CD4-positive, alpha-beta T cell treated with Interleukin-21 for 1 hour (primary cell): ENCODE measurements at places on chromosomes 4 and X.

DNA sequence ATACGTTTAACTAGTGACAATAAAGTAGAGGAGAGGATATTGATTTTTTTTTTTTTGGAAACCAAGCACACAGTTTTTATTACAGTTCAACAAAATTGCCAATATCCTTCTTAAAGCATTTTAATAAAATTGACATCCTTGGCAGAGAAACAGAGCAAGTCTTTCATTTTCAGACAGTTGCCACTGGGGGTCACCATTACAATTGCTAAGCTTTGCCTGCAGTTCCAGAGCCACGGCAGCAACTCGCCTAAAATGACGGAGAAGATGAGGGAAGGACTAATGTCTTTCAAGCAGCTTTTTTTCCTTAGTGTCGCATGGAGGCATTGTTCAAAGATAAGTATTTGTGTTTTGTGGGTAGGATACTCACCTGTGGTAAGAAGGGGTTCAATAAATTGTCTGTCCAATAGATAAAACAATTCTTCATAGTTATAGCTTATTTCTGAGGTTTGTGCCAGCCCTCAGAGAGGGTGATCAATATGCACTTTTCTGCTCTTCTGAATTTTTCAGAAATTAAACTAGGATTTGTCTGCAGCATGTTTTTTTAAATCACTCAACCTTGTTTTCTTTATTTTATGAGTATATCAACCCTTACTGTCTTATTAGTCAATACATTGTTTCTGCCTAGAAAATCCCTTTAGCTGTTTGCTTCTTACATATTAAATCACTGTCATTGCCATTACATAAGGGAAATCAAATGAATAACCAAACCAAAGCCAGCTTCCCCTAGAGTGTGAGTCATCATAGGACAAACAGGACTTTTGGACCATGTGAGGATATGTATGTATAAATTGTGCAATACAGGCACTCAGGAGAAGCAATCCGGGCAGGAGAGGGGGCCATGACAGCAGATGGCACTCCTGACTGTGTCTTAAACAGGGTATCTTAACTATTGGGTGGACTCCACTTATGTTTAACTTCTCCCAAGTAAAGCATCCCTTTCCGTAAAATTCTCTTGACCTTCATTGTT is 508.1 kb upstream of the ARX start:
- no peak for DNase-seq

GRCh38 chrX:134721766-134722532 is 63.7 kb upstream of the PLAC1 start:
- DNase-seq: no peak

- DNase-seq: no peak
Observed at GRCh38 chr4:27714073-27714472, 853.4 kb downstream of the STIM2 start.

DNA sequence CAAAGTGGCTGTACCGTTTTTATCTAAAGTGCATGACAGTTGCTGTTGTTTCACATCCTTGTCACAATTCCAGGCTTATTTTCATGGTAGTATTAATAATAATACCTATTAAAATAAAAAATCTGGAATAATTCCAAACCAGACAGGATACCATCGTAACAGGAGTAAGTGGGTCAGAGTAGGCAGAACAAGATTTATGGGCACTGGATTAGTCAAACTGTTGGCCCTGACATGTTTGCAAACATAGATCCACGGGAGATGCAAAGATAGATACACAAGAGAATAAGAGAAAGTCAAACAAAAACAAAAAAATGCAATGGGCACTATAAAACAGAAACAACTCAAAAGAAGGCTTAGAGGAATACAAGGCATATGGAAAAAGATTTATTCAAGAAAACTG is 449.5 kb upstream of the HS3ST1 start:
- no peak for DNase-seq

DNA sequence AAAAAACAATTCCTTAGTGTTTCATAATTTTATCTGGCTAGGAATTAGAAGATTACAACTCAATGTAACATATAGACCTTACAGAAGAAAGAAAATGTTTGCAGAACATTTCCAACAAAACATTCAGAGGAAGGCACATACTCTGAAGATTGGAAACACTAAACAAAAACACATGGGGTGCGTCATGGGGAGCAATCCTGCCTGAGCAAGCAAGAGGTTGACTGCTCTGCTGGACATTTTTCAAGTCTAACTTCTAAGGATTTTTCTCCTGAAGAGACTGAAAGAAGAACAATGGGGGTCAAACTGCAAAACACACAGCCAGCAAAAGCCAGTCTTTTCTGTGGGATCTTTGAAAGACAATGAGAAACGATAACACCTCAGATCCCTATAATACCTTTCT is 182.8 kb downstream of the GUCY2F start:
- no peak for DNase-seq

- DNase-seq: no peak
Observed at GRCh38 chr4:182593864-182594263, 323.3 kb downstream of the DCTD start.

- DNase-seq: no peak
Observed at GRCh38 chrX:19440713-19441112, 74.6 kb downstream of the MAP3K15 start.

- peak; percentile 42 for DNase-seq
Observed at GRCh38 chrX:120560405-120560841, 339 bp downstream of the CUL4B start.

GRCh38 chr4:7805533-7806337 is 133.9 kb downstream of the AFAP1 start:
- DNase-seq: no peak

DNA sequence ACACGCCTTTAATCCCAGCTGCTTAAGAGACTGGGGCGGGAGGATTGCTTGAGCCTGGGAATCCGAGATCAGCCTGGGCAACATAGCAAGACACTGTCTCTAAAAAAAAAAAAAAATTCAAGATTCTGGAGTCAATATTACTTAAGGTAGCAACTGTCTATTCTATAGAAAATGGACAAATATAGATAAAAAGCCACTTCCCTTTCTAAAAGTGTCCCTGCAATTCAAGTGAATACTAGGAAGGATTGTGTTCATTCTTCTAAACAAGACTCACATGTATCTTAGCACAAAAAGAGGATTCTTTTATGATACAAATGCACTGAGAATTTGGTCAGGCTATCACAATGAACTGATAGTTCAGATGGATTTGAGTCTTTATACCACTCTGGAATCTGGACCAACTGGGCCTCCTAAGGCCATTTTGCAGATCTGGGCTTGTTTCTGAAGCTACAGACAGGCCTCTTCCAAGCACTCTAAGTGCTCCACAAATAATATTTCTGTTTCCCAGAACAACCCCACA is 7.0 kb downstream of the PKD2 start:
- no peak for DNase-seq

DNA sequence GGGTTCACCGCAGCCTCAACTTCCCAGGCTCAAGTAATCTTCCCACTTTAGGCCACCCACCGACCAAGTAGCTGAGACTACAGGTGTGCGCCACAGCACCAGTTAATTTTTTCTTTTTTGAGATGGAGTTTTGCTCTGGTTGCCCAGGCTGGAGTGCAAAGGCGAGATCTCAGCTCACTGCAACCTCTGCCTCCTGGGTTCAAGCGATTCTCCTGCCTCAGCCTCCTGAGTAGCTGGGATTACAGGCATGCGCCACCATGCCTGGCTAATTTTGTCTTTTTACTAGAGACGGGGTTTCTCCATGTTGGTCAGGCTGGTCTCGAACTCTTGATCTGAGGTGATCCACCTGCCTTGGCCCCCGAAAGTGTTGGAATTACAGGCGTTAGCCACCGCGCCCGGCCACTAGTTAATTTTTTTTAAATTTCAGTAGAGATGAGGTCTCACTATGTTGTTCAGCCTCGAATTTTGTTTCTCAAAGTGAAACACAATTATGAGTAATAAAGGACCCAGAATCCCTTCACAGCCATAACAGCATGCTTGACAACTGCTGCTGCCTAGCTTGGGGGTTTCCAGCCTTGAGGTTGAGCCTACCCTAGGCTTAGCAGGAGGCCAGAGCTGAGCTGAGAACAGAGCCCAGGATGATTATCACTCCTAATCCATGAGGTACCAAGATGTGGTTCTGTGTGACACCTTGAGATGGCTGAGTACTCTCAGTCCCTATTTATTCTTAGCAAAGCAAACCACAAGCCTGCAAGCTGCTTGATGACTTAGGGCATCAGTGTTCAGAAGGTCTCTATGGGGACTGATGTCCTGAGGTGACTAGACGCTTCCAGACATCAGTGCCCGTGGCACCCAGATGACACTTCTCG is 41.6 kb upstream of the NKRF start:
- peak; percentile 69 for DNase-seq

GRCh38 chr4:122764071-122764820 is 31.7 kb downstream of the BBS12 start:
- DNase-seq: no peak

GRCh38 chr4:136644279-136644678 is 888.0 kb downstream of the PCDH18 start:
- DNase-seq: no peak

DNA sequence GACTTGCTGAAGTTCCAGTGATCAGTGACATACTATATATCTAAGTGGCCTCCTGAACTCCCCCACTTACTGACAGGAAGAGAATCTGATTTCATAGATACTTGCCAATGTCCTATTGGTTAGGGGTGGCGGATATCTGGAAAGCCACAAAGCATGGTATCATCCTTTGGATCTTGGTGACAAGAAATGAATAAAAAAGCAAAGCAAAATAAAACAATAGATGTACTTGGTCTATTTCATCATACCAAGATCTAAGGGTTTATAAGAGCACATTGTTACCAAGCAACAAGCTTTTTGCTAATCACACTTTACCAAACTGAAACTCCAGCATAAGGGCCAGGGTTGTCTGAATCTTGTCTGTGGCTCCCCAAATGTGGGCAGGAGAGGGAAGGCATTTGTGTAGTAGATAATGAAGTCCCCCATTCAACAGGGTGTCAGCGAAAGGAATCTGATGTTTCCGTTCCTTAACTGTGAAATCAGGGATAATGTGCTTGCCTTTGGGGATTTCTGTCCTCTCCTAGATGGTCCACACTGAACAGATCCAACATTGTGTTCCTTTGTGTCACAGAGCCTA is 125.0 kb upstream of the SMIM10 start:
- DNase-seq: peak; percentile 1

- DNase-seq: no peak
Observed at GRCh38 chrX:40090050-40090804, 7.5 kb downstream of the BCOR start.

GRCh38 chrX:7568597-7568996 is 274.4 kb upstream of the VCX start:
- DNase-seq: no peak

GRCh38 chr4:183763990-183764754 is 105.1 kb downstream of the TRAPPC11 start:
- no peak for DNase-seq

GRCh38 chr4:42633605-42634388 is 23.1 kb downstream of the ATP8A1 start:
- no peak for DNase-seq

DNA sequence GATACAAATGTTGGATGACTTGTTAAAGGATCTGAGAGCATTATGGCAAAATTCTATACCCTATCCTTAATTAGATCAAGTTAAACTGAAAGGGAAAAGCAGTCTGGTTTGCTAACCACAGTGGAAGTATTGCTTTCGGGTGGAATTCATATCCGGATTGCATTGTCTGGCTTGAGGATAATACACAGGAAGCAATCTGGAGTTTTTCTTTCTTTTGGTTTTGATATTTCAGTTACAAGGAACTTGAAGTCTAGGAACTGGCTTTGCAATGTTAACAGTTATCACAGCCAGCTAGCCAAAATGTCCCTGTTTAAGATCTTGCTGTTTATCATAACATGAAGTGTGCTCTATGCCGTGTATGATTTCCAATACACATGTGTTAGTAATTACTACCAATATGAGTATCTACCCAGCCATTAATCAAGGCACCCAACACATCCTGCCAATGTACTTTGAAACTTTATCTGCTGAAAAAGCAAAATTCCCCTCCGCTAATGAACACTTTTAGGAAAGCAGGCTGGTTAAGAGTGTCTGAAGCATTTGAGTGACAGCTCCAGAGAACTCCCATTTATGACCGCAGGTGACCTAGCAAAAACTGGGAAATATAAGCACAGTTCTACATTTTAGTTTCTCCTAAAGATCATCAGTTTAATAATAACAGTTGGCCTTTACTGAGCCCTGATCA is 146.4 kb downstream of the PALLD start:
- no peak for DNase-seq

- DNase-seq: no peak
Observed at GRCh38 chr4:176675810-176676209, 116.9 kb downstream of the VEGFC start.

- DNase-seq: peak; percentile 54
Observed at GRCh38 chrX:50579955-50580354, 109.3 kb upstream of the DGKK start.

DNA sequence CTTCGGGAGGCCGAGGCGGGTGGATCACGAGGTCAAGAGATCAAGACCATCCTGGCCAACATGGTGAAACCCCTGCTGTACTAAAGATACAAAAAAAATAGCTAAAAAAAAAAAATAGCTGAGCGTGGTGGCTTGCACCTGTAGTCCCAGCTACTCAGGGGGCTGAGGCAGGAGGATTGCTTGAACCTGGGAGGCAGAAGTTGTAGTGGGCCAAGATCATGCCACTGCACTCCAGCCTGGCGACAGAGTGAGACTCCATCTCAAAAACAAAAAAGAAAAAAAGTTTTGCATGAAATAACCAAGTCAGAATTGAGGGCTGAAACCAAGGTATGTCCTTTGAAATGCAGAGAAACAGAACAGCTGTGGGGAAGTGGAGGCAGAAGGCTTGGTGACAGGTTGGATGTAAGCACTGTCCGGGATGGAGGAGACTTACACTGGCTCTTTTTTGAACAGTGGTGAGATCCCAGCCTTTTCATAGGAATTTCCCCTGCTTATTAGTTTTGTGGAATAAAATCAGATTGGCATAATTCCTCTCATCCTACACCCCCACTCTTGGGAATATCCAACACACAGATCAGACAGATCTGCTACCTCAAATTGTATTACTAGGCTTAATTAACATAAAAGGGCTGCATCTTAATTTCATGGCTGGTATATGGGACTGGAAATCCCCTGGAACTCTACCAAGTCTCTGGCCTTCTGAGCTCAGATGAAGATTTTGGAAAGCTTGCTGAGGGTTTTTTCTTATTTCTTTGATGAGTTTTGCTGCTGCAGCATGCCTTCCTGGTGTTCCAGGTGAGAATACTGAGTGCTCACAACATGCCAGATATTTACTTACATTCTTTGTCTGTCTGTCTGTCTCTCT is 18.8 kb upstream of the C4orf36 start:
- no peak for DNase-seq

GRCh38 chr4:15031197-15031596 is 28.9 kb downstream of the CPEB2 start:
- DNase-seq: no peak

GRCh38 chr4:53730031-53730805 is 138.9 kb upstream of the LNX1 start:
- DNase-seq: no peak

GRCh38 chrX:155757046-155757759 is 123.9 kb upstream of the VAMP7 start:
- DNase-seq: no peak

- DNase-seq: no peak
Observed at GRCh38 chr4:85784348-85784747, 309.4 kb downstream of the ARHGAP24 start.

DNA sequence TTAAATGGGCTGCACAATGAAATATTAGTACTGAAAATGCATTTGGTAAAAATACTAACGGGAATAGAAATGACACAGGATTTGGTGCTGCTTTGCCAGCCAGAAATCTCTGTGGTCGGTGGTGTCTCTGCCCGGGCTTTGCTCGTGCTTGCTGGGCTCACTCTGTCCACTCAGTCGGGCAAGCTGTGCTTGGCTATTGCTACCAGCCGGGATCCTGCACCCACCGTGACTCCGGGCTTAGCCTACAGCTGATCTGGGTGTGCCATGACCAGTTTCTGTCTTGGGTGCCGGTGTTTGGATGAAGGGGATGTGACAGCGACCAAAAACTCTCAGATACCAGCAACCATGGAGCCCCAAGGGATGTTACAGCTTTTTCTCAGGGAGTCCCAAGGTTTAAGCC is 487.7 kb downstream of the TECRL start:
- DNase-seq: no peak
